ENCODE measurements at places on chromosomes 1 and 21.
A peak's percentile ranks its signal among the peaks of the same experiment; 100 is the strongest.

DNA sequence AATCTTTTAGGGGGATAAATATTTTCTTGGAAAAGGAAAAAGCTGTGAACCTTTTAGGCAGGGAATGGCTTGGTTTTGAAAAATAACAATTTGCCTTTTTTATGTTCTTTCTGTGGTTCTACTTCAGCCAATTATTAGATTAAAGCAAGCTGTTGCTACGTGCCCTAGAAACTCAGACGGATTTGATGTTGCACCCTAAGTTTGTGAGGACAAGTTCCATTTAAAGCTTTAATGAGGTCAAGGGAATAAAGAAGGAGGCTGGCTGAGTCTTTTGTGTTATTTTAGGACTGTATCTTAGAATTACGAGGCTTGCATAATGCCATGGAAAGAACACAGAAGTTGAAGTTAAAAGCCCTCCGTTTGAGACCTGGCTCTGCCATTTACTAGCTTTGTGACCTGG lies 216.9 kb downstream of the NUF2 start:
- DNase-seq, result no peak

- no peak for DNase-seq
Observed at GRCh38 chr21:16976193-16976592, 536.6 kb upstream of the CXADR start.

- DNase-seq, result no peak
Observed at GRCh38 chr1:99996951-99997350, 27.2 kb downstream of the SLC35A3 start.

GRCh38 chr1:212701910-212702309 lies 2.3 kb upstream of the BATF3 start:
- DNase-seq, result no peak

DNA sequence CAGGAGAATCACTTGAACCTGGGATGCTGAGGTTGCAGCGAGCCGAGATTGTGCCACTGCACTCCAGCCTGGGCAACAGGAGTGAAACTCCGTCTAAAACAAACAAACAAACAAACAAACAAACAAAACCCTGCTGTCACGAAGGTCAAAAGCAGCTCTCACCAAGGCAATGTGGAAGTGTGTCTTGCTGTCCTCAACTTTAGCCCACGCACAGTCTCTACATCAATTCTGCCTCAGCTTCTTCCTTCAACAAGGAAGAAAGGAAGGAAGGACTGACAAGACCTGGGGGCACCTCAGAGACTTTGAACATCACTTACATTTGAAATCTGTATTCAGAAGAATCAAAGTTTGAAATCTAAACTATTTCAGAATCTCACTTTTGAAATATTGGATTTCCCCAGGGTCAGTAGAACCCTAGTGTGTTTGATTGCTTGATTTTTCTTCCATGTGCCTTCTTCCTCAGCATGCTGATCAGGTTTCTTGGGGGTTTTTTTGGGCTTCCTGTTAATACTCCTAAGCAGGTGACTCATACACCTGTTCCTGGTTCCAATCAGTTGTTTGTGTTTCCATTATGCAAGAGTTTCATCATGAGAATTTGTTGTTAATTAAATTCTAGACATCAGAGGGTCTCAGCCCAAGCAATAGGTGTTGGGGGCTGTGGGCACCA lies 6.5 kb upstream of the CSTB start:
- no peak for DNase-seq

GRCh38 chr1:89918127-89918793 lies 76.7 kb upstream of the ZNF326 start:
- DNase-seq, result no peak

DNA sequence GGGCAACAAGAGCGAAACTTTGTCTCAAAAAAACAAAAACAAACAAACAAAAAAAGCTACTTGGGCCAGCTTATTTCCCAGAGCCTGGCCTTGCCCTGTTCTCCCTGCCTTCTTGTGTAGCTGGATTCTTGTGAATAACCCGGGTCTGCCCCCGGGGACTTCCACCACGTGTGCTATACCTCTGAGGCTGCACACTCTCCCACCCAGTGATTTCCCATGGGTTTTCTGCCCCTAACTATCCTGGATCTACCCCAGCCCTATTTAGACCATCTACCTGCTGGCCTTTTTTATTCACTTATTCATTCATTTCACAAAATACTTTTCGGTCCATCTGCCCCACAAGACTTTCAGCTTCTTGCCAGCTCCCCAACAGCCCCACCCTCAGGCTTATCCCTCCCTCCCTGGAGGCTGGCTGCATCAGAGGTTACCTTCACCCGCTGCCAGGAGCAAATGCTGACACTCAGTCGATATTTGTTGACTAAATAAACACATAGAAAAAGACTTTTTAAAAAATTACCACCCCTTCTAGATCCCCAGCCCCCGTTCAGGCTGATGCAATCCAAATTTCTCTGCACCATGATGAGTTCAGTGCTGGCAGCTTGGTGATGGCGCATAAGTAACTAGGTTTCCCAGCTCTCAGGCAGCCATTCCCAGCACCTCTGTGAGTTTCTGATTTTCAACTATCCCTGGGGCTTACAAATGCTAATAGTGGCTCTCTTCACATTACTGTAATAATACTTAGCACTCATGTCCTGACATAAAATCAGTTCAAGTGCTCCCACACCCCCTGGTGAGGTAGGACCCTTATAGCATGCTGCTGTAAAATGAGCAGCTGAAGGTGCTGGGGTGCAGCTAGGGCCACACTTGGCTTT lies 30.7 kb upstream of the TARBP1 start:
- DNase-seq, result no peak

GRCh38 chr1:209672705-209673630 lies 2.2 kb upstream of the G0S2 start:
- no peak for DNase-seq

GRCh38 chr21:39788383-39788782 lies 43.4 kb downstream of the IGSF5 start:
- no peak for DNase-seq

GRCh38 chr1:221858818-221859611 lies 117.1 kb upstream of the DUSP10 start:
- DNase-seq, result no peak

DNA sequence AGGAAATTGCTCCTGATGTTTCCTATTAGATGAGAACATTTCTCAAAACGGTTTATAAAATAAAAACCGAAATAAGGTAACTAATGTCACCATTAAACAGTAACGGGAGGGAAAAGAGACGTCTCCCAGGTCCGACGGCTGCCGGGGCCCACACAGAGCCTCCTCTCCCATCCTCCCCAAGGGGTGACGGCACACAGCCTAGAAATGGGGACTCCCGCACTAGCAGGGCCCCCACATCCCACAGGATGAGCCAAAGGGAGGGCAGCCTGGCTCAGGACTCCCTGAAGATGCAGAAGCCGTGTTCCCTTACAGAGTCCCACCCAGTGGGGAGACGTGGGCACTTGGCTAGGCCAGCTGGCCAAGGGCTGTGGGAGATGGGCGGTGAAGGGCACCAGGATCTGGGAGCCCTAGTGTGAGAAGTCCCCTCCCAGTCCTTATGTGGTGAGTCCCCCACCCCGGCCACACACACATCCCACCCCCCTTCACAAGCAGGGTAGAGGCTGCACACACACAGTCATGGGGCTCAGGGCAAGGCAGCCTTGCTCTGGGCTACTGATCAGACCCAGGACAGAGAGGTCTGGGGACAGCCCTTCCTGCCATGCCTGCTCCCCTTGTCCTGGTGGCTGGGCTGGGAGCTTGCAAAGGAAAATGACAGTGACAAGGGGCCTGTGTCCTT lies 3.3 kb downstream of the KRTAP10-3 start:
- DNase-seq, result no peak

- no peak for DNase-seq
Observed at GRCh38 chr1:55819011-55819410, 603.8 kb upstream of the USP24 start.

DNA sequence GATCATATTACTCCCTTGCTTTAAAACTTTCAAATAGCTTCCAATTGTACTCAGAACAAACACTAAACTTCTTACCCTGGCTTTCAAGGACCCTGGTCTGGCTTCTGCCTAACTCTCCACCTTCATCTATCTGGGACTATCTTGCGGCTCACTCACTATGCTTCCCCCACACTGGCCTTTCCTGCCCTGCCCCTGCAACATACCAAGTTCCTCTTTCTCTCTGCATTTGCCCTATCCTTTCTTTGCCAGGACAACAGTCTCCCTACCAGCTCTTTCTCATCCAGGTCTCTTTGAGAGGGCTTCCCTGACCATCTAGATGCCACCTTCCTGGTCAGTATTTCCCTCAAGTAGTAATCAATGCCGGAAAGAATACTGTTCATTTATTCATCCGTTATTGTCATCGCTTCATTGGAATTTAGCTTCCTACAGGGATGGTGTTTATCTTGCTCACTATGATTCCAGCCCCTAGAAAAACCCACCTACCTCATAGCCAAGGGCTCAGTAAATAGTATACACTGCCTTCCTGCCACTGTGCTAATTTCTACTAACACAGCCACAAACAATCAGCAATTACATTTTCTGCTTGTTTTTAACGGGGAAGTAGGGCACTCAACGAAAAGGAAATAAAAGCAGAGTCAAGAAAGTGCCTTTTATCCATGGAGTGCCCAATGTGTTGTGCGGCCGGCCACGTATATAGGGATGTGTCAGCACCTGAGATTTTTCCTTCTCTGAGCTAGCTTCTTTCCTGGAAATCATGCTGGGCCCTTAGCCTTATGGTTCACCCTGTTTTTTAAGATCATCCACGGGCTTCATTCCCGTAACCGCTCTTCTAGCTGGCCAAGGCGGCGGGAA lies 521 bp upstream of the CDC7 start:
- no peak for DNase-seq

DNA sequence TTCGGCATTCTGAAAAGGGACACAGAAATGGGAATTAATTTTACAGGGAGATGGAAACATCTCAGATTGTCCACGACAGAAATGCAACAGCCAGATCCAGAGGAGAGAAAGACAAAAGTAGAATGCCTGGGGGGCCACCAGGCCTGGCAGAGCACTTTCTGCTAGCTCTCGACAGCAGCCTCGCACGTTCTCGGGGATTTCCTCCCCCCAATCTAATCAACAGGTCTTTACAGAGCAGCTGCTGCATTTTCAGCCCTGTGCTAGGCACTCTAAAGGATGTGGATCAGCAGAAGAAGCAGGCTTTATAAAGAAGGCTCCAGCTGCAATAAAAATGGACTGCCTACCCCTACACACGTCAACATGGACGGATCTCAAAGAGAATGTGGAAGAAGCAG lies 10.6 kb downstream of the CSRP1 start:
- DNase-seq, result no peak

- no peak for DNase-seq
Observed at GRCh38 chr1:58570817-58571216, 6.2 kb downstream of the TACSTD2 start.

DNA sequence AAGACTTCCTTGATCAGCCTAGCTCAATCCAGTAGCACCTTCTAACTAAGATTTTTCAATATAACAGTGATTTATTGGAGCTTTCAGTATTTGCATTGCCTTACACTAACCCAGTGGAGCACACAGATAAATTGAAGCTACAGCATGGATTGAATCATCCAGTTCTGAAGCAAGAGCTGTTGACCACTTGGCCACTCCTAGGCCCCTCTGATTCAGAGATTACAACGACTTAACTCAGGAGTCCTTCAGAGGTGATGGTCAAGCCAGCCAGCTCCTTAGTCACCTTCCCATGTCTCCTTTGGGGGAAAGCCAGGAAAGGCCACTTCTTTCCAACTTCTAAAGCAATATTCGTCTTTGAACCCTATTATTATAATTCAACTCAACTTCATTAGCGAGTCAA lies 151.8 kb downstream of the TENT5C start:
- no peak for DNase-seq

DNA sequence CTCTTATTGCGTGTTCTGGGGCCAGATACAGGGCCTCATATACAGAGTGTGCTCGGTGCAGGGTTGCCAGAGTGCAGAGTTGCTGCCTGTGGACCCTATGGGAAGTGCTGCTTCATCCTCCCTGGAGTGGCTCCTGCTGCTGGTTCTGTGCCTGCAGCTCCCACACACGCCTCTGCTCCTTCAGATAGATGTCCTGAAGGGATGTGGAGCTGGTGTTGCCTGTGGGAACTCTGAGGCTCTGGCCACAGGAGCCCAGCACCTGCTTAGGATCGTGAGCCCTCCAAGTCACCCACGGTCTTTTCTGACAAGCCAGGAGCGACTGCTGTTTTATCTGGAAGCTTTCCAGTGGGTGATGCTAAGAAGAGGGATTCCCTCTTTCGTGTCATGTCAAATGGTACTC lies 120.5 kb downstream of the CAMTA1 start:
- DNase-seq, result no peak

DNA sequence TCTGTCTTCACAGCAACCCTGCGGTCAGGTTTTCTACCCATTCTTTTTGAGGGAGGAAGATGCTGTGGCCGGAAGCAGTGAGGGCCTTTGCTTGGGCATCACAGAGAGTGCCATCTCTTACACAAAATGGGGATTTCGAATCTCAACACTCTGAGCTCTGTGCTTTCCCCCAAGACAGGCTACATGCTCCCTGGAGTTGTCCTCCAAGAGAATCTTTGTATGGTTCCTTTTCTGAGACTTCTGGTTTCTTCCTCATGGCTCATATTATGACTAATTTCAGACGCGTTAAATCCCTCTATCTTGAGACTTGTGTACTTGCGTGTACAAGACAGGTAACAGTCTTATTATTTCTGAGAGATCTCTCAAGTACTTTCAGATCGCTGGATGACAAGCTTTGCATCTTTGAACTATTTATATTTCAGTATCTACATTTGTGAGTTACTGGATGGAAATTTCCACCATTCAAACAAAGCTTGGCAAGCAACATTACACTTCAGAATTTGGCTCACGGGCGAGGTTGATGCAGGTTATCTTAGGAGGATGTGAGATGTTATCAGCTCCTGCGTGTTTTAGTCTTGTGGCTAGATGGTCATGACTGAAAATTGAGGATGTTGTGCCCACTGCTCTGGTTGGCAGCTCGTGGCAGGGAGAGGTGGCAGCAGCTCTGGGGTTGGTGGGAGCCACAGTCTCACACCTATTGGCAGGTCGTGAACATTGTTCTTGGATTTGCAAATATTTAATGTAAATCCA lies 19.4 kb downstream of the ABCG1 start:
- DNase-seq, result peak; percentile 56

GRCh38 chr1:165441166-165441880 lies 3.6 kb downstream of the RXRG start:
- DNase-seq, result no peak

DNA sequence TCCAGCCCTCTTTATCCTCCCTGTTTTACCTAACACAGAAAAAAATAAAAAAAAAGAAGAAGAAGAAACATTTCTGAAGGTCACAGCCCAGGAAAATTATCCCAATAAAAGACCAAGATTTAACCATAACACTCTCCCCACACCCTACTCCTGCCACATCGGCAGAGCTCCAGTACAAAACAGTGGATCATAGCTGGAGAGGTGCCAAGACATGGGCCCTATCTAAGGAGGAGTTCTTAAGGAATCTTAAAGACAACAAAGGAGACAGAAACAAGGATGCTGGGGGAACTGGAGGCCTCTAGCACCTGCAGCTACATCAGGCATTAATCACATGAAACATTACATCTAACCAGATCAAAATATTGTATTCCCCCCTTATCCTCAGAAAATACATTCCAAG lies 432.8 kb downstream of the MATN1 start:
- no peak for DNase-seq

- DNase-seq, result no peak
Observed at GRCh38 chr1:224897529-224898327, 31.7 kb upstream of the DNAH14 start.
